ENCODE measurements at places on chromosomes 3 and 15.

DNA sequence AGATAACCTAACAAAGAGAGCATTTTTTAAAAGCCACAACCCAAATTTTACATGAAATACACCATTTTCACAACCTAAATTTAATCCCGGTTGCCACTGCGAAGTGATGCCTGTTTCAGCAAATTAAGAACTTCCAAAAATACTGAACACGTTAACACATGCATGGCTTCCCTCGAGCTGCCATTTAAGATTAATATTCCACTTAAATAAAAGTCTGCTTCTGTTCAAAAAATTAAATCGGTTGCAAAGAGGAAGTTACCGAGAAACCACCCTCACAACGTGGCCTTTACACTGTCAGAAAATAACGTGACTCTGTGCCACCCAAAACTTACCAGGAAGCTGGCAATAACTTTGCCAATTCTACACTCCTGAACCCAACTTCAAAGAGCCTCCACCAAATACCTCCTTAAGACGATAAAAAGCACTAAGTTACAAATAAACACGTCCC is 1.2 kb downstream of the TBL1XR1 start:
- DNase-seq, result no peak

DNA sequence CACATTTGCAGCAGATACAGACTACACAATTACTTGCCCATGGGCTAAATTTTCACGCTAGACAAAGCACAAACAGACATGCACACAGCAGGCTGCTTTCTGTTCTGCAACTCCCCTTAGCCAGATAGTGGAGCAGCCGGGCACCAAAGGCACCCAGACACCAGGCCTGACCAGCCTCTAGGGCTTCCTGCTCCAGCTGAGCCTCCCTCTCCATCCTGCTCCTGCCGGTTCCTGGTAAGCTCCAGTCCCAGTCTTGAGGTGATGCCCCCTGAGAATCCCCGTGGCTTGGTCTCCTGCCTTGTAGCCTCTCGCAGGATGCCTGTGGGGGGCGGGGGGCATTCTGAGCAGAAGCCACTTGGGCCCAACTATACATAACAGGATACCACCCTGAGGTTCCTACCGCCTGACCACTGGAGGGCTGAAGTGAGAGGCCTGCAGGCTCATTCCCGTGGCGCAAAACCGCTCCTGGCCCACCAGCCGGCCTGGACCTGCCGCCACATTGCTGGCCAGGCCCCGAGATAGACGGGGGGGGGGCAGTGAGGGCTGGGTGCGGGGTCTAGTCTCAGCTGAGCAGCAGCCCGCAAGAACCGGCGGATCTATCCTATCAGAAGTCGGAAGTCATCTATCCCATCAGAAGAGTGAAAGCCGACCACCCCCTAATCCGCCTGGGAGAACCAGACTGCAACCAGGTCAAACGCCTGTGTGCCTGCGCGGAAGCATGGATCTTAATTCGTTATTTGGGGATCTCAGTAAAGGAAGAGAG is 3.9 kb downstream of the FOXL2 start:
- no peak for DNase-seq

GRCh38 chr15:99426431-99427105 is 139.2 kb upstream of the MEF2A start:
- DNase-seq, result no peak

DNA sequence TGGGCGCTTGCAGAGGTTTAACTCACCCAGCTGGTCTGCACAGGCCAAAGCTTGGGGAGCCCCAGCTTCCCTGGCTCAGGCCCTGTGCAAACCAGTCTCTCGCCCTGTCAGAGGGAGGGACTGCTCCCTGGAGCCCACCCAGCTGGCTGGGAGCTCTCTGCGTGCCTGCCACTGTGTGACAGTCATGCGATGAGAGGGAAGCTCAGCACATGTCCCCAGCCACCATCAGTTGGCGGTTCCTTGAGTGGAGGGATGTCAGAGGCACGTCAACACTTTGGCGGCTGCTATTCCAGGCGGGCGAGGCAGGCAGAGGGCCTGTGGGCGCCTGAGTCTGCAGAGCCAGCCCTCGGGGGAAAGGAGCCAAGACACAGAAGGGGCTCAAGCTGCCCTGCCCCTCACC is 324.6 kb downstream of the UACA start:
- DNase-seq, result no peak

GRCh38 chr3:192858849-192859585 is 58.6 kb downstream of the MB21D2 start:
- no peak for DNase-seq

DNA sequence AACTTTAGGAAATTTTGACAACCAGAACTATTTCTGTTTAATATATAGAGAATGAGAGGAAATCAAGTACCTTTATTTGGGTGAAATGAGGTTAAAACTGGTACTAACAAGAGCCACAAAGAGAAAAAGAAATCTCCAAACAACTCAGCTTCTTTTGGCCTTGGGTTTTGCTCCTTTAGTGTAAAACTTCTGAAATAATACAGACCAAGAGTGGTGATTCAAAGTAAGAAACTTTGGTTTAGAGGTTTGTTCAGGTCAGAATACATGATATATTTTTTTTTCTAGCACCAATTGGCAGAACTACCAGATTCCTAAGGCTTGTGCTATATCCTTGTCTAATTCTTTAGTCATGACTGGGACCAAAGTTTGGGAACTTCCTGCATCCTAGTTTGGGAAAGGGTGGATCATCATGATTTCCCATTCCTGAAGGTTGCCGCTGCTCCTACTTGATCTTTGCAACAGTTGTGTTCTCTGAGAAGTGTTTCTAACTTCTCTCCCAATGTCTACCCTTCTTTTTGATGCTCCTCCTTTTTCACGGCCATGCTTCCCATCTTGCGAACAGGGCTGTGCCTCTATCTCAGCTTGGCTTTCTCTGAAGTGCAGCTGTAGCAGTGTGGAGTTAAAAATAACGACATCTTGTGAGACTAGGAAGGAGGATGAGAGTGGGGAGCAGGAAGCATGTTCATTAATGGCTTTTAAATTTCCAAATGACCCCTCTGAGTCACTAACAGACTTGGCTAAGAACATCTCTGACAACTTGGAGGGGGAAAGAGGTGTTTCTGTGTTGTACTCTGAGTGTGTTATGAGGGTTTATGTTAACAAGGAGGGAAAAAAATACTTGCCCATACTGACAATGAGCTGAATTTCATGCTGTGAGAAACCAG is 87.7 kb downstream of the KCNAB1 start:
- no peak for DNase-seq

DNA sequence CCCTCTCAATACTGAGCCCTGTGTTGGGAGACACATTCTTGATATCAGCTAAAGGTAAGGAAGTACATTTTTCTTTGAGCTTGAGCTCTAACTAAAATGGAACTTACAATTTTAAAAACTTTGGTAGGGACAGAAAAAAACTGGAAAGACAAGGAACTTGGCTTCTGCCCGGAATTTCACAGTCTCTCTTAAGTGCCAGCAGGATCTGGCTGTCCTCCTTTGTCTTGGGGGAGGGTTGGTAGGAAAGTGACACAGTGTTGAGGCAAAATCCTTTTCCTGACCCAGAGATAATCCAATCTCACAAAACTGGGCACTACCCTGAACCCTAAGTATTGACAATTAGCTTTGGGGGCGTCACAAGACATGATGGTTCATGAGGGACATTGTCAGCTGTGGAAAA is 45.3 kb downstream of the ZPLD1 start:
- DNase-seq, result no peak

DNA sequence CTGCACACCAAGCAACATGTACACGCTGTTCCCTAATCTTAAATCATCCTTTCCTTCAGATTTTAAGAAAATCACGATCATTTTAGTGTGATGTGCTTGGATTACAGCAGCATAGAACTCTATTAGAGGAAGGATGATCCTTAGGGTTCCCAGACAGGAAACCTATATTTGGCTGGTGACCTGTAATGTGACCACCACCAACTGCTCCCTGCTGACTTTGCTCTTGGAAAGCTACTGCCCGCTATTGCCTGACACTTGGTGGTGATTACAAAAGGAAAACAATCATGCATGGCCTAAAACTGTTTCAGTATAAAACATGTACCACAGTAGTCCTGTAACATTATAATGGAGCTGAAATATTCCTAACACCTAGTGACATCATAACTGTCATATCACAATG is 27.2 kb upstream of the LMOD3 start:
- DNase-seq, result no peak

DNA sequence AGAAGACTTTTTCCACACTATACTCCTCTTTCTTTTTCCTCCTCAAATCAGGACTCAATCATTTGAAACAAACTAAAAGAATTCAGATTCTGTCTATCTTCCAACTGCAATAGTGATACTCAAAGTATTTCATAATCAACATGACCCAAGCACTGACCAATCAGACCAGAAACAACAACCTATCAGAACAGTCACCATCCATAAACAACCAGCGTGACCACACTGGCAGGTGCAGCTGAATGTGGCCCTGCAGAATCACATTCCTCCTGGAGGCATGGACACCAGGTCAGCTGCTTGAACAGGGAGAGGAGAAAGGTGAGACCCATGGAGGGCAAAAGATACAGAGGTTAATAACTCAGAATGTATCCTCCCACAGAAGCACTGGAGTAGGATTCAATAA is 13.3 kb downstream of the HRG start:
- DNase-seq, result no peak

DNA sequence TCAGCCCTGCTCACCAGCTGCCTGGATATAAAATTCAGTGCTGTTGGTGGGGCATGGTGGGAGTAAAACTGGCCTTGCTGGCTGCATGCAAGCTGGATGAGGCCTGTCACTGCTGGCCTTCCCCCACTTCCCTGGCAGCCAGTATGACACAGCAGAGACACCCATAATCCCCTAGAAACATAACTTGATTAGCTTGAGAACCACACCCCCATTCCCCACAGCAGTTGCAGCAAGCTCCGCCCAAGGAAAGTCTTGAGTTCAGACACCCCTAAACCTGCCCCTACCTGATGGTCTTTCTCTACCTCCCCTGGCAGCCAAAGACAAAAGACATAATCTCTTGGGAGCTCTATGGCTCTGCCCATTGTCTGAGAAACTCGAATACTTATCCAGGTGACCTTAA is 405.1 kb upstream of the NECTIN3 start:
- no peak for DNase-seq

DNA sequence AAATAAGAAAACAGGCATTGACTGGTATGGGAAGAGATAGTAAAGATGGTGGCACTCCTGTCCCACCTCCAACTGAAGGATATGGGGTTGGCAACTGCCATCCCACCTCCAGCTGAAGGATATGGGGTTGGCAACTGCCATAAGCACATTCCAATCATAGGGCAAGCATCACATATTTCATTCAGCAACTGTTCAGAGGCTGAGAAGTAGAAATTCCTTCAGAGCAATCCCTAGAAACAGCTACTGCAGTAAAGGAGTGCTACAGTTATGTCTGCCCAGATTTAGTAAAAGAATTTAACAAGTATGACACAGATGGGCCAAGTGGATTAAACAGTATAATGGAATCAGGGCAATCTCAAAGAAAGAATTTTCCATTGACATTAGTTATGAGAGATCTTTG is 156.8 kb downstream of the IMPG2 start:
- DNase-seq, result no peak

GRCh38 chr15:56871185-56871584 is 47.3 kb upstream of the TCF12 start:
- DNase-seq, result no peak

- no peak for DNase-seq
Measured at GRCh38 chr3:186254676-186255650, 107.1 kb downstream of the DGKG start.

GRCh38 chr3:52017586-52017985 is 21.9 kb upstream of the RPL29 start:
- DNase-seq, result no peak

- DNase-seq, result no peak
Measured at GRCh38 chr15:25185791-25186190, 231.0 kb downstream of the SNRPN start.

- no peak for DNase-seq
Measured at GRCh38 chr15:74297887-74298286, 61.8 kb downstream of the CCDC33 start.

GRCh38 chr15:65337436-65338070 is 33.1 kb downstream of the RNU5B-1 start:
- DNase-seq, result no peak

GRCh38 chr3:184629555-184630160 is 68.1 kb downstream of the EPHB3 start:
- no peak for DNase-seq

DNA sequence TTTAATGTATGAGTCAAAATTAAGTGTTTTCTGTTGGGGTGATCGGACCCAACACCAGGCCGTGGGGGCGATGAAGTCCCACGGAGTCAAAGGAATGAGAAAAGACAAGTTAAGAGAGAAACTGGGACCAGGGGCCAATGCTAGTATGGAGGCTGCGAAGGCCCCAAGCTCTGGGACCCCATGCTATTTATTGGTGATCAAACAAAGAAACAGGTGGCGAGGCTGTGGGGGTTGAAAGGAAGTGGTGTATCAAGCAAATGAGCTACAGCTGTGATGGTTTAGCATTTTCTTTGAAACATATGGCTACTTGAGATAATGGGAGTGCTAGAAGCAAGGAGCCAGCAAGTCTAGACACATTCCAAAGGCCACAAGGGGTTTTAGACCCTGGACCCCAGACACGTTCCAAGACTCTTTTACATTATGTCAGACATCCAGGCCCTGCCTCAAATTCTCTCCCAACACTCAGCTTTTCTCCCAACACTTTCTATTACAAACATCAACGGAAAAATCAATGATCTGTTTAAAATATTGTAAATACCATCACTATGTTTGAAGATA is 56.0 kb upstream of the SNRPN start:
- no peak for DNase-seq

DNA sequence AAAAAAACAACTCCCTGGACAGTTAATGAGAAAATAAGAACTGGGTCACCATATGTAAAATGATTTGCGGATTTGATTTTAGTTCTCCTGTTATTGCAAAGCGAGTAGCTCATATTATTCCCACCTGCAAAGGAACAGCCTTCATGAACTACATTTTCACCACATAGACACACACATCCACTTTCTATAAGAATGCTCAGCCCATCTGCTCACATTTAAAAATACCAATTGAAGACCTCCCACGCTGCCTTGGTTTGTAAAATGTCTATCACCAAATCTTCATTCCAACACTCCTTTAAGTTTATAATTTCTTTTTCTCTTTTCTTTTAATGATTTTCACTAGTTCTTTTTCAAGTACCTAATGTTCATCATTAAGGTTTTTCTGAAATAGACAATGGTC is 148.6 kb downstream of the FGF12 start:
- no peak for DNase-seq

- no peak for DNase-seq
Measured at GRCh38 chr3:23762759-23763477, 42.8 kb upstream of the UBE2E1 start.

DNA sequence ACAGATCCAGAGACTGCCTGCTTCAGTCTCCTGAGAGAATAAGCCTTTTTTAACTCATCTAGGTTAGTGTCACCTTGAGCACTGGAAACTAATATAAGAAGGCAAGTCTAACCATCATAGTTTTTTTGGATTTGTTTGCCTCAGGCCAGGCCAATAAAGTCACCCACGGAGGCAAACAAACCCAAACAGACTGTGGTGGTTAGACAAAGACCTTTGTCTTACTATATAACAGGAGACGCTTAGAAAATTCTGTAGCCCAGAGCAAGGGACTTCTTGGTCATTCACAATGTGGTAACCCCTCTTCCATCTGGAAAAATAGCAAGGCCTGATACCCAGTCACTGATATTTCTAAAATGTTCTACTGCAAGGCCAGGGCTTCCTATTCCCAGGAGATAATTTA is 45.3 kb upstream of the PPP2R3A start:
- no peak for DNase-seq
